ENCODE measurements at places on chromosomes 12 and 14.

DNA sequence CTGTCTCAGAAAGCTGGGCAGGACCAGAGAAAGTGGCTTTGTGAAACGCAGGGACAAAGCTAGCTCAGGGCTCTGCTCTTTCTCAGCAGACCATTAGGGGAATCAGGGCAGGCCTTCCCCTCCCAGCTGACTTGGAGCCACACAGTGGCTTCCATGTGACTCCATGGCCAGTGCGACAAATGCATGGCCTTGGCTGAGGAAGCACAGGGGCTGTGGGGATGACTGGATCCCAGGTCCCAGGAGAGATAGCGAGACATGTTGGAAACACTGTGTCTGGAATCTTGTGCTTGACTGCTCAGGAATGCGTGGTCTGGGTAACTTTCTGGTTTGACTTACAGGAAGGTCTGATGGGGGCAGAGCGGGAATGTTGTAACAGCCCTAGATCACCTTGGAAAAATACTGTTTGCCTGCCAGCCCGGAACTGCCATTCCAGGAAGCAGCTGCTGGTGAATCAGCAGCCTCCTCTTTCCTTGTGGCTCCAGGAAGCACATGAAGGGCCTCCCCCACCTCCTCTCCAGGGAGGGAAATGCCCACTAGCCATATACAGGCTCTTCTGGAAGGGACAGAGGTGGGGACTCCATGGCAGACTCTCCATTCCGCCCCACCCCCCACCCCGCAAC is 133.5 kb upstream of the HIF1A start:
- peak overlapping the region; percentile 65 for H3K27ac ChIP-seq
- H3K4me1 ChIP-seq = peaks cover 51% of the 10 kb centered on the region
- peaks cover 11% of the 10 kb centered on the region for H3K36me3 ChIP-seq
- H3K4me3 ChIP-seq = no peak overlapping the region
- H3K27me3 ChIP-seq = no peaks in the 10 kb centered on the region

GRCh38 chr12:18304609-18305008 is 43.3 kb downstream of the PIK3C2G start:
- no peaks in the 10 kb centered on the region for H3K27me3 ChIP-seq
- H3K4me3 ChIP-seq = no peak overlapping the region
- no peaks in the 10 kb centered on the region for H3K36me3 ChIP-seq
- H3K4me1 ChIP-seq = no peaks in the 10 kb centered on the region
- no peak overlapping the region for H3K27ac ChIP-seq
- no peak for DNase-seq

DNA sequence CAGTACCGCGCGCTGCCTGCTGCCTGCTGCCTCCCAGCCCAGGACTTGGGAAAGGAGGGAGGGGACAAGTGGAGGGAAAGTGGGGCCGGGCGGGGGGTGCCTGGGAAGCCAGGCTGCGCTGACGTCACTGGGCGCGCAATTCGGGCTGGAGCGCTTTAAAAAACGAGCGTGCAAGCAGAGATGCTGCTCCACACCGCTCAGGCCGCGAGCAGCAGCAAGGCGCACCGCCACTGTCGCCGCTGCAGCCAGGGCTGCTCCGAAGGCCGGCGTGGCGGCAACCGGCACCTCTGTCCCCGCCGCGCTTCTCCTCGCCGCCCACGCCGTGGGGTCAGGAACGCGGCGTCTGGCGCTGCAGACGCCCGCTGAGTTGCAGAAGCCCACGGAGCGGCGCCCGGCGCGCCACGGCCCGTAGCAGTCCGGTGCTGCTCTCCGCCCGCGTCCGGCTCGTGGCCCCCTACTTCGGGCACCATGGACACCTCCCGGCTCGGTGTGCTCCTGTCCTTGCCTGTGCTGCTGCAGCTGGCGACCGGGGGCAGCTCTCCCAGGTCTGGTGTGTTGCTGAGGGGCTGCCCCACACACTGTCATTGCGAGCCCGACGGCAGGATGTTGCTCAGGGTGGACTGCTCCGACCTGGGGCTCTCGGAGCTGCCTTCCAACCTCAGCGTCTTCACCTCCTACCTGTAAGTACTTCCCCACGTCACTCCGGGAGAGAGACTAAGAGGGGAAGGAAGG is at the start of gene LGR5:
LGR5 (plus strand) TSS at position 186 of the 732 bp plus-strand sequence; CDS start at position 469, 283 bp downstream.
- H3K27me3 ChIP-seq = peaks cover 69% of the 10 kb centered on the region
- H3K4me1 ChIP-seq = peaks cover 26% of the 10 kb centered on the region
- DNase-seq = no peak
- H3K27ac ChIP-seq = no peak within 1 kb of the TSS
- peak within 1 kb of the TSS; percentile 50 for H3K4me3 ChIP-seq

- no peak for DNase-seq
- H3K36me3 ChIP-seq = no peaks in the 10 kb centered on the region
- no peak overlapping the region for H3K27ac ChIP-seq
- H3K4me1 ChIP-seq = no peaks in the 10 kb centered on the region
Measured at GRCh38 chr14:60003991-60004390, 84.0 kb downstream of the LRRC9 start.

GRCh38 chr14:100785626-100786025 is 40.3 kb upstream of the MEG3 start:
- no peaks in the 10 kb centered on the region for H3K36me3 ChIP-seq
- no peaks in the 10 kb centered on the region for H3K4me1 ChIP-seq
- H3K27me3 ChIP-seq = no peaks in the 10 kb centered on the region
- no peak for DNase-seq

- H3K36me3 ChIP-seq = peaks cover 13% of the 10 kb centered on the region
- peaks cover 76% of the 10 kb centered on the region for H3K4me1 ChIP-seq
- no peak for DNase-seq
- peak overlapping the region; percentile 48 for H3K27ac ChIP-seq
- H3K4me3 ChIP-seq = peak overlapping the region; percentile 26
Measured at GRCh38 chr12:122889761-122890520, 6.0 kb downstream of the VPS37B start.

GRCh38 chr14:105993814-105994213 is 467.4 kb downstream of the TMEM121 start:
- no peak for DNase-seq
- no peaks in the 10 kb centered on the region for H3K36me3 ChIP-seq
- H3K27ac ChIP-seq = no peak overlapping the region
- H3K4me3 ChIP-seq = no peak overlapping the region

DNA sequence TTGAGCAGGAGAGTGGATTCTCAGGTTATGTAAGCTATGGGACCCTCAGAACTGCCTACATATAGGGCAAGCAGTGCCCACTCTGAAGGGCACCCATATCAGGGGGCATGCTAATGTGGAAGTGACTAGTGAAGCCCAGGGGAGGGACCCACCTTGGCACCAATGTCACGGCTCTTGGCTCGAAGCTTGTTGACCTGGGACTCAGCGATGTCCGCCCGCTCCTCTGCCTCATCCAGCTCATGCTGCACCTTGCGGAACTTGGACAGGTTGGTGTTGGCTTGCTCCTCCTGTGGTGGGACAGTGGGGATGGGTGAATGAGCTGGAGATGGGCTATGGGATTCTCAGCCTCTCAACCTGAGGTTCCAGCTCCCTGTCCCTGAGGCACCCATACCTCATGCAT is 5.4 kb downstream of the CMTM5 start:
- no peaks in the 10 kb centered on the region for H3K4me1 ChIP-seq
- no peak overlapping the region for H3K4me3 ChIP-seq
- peaks cover 3% of the 10 kb centered on the region for H3K27me3 ChIP-seq
- H3K36me3 ChIP-seq = no peaks in the 10 kb centered on the region
